ENCODE measurements at places on chromosomes 3 and 15.

- no peak for DNase-seq
Measured at GRCh38 chr3:191518861-191519260, 57.9 kb downstream of the PYDC2 start.

- DNase-seq = peak; percentile 68
Measured at GRCh38 chr3:124115956-124116355, 124.0 kb upstream of the ROPN1 start.

- DNase-seq = peak; percentile 45
Measured at GRCh38 chr15:74573987-74574386, 33.0 kb downstream of the ARID3B start.

DNA sequence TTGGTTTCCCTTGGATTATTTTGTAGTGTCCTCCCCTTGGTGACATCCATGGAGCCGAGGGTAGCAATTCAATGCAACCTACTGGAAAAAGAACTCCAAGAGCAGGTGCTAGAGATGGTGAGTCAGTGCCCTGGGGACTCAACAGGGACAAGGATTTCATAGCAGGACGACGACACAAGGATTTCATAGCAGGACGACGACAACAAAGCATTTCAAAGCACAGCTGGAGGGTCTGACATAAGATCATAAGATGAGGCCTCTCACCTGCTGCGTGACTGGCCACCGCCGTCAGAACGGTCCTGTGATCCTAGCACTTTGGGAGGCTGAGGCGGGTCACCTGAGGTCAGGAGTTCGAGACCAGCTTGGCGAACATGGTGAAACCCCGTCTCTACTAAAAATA lies 22.5 kb downstream of the NRROS start:
- DNase-seq = no peak

DNA sequence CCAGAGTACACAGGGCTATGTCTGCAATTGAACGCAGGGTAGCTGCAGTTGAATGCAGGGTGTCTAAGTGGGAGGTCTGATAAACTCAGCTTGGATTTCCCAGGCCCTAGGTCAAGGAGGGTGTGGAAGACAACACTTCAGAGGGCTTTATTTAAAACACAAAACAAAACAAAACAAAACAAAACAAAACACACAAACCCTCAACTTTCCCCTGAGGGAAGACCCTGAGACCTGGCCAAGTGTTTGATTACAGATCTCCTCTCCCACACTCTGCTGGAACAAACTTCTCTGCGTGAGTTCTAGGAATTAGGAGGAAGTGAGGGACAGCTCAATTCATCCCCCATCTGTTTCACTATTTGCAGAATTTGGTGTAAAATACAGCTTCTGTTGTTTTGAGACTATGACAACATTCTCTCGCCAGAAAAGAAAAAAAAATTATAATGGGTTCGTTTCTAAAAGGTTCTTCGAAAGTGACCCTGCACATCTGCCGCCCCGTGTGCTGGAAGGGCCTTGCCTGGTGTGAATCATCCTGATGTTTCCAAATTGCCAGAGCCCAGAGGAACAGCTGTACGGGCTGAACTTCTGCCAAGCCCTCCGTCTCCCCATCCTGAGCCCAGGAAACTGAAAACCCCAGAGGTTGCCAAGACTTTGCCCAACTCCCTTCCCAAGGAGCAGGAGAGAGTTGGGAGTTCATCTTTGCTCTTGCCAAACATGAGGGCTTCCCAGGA lies 73.3 kb upstream of the RAD18 start:
- DNase-seq = peak; percentile 8
